ENCODE measurements at places on chromosomes 7 and 10. TPM values are rescaled to one million over a fixed set of nuclear protein-coding genes. Genes with fewer than 3 reads are reported as not detected.

- DNase-seq, result no peak
Observed at GRCh38 chr10:113412161-113412560, 140.7 kb upstream of the HABP2 start.

DNA sequence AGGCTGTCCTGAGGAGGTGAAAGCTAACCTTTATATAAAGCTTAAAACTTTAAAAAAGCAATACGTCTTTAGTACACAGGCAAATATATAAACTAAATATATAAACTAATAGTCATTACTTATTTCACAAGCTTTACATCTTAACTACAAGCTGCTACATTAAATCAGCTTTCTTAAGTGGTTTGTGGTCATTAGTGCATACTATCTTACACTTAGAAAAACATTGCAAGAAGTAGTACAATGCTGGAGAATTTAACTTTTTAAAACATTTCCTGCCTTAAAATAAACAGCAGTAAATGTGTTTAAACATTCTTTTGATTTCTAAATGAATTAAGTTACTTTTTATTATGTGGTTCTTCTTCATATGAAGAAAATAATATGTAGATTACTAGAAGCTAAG is 36.3 kb downstream of the MET start:
- no peak for DNase-seq

DNA sequence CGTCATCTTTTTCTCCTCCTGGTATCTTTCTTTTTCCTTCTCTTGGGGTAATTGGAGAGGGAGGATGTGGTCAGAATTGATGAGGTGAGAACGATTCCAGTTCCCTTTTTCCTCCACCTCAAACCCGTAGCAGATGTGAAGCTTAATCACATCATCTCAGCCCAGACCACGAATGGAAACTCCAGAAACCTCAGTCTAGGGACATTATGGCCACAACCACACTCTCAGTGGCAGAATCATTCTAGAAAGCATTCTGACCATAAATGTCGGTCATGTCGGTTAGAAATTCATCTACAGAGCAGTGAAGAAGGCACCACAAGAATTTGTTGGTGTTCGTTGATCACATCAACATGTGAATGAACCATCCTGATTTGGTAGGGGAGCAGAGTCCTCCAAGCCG is 78.7 kb downstream of the GATA3 start:
- no peak for DNase-seq

GRCh38 chr10:114662646-114663217 is 4.7 kb upstream of the ABLIM1 start:
- DNase-seq, result no peak

The FAM25A gene
- not detected for polyA plus RNA-seq

DNA sequence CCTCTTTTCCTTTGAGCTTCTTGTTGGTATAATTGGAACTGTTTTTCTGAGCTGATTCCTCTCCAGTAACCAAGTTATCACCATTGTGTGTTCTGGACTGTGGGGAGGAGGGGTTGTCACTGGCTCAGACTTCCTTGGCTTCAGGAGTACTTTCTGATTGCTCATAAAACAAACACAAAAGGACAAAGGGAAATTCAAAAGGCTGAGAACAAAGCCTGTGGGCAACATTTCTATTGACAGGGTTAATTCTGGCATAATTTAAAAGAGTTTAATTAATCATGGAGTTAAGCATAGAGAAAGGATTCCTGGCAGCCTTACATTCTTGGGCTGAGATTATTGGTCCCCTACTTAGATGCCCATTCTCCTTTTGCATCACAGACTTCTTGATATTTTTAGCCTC is 222.9 kb upstream of the KMT2E start:
- no peak for DNase-seq

The ARF5 gene
- polyA plus RNA-seq, result 152 TPM
